ENCODE measurements at places on chromosomes 3 and 15.
A peak's percentile ranks its signal among the peaks of the same experiment; 100 is the strongest.

DNA sequence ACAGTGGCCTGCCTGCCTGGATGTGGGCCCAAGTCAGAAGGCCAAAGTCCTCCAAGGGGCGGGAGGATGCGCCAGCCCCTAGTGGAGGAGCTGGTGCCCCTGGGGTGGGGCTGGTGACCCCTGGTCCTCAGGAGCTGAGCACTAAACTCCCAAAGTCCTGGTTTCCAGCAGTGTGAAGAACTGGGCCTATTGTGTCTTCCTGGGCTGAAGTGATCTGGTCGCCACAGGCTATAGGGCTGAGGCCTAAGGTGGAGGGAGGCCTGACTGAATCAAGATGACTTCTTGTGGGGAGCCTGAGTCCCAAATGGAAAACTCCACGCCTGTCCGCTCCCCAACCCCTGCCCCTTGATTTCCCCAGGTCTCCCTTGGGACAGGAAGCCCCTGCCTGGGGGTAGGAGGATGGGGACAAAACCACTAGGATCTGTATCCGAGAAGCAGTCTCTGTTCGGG lies 753 bp upstream of the FES start:
- peak; percentile 66 for DNase-seq

DNA sequence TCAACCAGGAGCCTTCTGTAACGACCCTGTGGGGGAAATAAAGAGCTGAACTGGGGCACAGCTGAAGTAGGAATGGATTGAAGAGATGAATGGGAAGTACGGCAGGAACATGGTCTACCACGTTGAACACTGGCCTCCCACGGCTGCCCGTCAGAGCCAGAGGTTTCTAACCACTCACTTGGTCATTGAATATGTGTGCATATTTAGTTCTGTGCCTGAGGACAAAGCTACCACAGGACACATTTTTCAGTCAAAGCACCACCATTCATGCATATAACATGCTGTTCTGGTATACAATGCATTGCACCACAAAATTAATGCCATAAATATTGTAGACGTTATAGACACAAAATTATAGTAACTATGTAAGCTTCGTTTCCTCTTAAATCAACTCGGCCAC lies 75.5 kb downstream of the MB21D2 start:
- no peak for DNase-seq

DNA sequence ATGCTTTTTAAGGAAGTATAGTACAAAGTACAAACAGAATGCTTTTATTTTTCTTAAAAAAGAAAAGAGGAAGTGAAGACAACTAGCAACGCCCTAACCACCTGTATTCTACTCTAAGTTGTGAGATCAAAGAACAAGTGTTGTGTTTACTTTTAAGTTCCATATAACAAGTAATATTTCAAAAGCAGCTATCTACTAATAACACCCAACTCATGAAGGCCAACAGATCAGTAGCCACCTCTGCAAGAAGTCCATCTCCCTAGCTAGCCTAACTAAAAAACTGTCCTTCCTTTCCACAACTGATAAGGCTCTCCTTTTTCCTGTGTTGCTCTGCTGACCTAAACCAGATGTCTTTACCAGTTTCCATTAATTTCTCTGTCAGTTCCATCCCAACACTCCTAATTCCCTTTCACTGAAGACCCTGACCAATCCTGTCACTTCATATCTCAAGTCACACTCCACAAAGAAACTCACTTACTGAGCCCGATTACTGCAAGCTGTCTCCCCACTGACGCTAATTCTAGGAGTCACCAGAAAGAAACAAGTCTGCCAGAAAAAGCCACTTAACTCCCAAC lies 26.9 kb downstream of the PHC3 start:
- DNase-seq = no peak

DNA sequence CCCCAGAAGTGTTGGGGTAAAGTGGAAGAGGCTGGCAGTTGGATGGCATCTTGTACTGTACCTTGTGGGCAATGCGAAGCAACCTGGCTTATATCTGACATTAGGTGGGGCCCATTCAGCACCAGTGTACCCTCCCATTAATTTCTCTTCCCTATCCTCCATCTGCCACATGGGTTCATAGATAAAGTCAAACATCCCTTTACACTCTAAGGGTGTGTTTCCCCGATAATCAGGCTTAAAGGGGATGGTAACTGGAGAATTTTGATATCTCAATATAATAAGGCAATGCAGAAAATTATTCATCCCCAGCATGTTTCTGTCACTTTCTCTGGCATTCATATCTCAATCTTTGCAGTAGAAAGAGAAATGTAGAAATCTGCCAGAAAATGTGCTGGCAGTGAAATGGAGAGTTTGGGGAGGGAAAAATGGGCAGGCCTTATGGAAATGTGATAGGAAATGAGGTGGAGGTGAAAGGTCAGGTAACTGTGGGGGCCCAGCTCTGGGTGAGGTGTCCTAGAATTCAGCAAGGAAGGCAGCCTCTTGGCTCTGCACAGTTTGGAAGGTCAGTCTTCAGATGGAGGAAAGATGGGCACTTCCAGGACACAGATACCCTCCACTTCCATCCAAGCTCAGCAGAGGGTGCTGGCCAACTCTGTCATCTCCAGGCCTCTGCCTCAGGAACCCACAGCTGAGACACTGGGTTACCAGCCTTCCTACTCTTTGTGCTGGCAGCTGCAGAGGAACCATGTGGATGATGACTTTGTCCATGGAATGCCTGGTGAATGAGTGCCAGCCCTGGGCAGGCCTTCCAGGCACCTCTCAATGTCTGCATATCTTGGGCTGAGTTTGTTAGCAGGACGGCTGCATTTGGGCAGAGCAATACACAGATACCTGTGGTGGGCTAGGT lies 325.9 kb upstream of the CTDSPL start:
- no peak for DNase-seq

Data from RWPE2 (cell line).